ENCODE measurements at places on chromosomes 12 and 14.

- DNase-seq, result no peak
Observed at GRCh38 chr12:48770756-48771155, 18.1 kb downstream of the ADCY6 start.

DNA sequence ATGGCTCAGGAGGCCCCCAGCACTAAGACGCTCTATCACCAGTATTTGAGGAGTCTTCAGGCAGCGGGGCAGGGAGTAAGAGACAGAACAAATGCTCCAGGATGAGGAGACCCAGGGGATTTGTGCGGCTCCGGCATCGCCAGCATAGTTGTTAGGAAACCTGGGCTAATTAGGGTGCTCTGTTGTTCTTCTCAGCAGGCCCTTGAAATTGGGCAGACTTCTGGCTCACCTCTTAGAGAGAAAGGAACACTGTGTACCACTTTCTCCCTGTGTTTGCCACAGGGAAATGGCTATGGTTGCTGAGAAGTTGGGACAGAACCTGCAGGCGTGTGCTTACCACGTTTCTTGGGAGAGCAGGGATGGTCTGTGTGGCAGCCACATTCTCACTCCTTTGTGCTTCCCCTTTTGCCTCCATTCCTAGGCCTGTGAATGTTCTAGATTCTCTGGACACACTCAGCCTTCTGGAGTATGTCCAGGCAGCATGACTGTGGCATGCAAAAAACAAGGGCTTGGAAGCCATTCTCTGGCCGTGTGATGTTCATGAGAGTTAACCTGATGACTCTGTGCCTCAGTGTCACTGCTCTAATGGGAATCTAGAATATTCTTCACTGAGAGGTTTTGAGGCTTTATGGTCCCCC is 109.0 kb downstream of the CHST11 start:
- DNase-seq, result no peak

- DNase-seq, result no peak
Observed at GRCh38 chr12:127619869-127620734, 646.9 kb upstream of the TMEM132C start.

- DNase-seq, result peak; percentile 41
Observed at GRCh38 chr12:118981285-118982211, at the start of gene SRRM4. Gene SRRM4, plus strand, starts transcription at chr12:118981541. Its CDS starts 342 bp downstream, at chr12:118981883.

GRCh38 chr14:100871234-100872186 is 32.0 kb downstream of the RTL1 start:
- DNase-seq, result no peak

DNA sequence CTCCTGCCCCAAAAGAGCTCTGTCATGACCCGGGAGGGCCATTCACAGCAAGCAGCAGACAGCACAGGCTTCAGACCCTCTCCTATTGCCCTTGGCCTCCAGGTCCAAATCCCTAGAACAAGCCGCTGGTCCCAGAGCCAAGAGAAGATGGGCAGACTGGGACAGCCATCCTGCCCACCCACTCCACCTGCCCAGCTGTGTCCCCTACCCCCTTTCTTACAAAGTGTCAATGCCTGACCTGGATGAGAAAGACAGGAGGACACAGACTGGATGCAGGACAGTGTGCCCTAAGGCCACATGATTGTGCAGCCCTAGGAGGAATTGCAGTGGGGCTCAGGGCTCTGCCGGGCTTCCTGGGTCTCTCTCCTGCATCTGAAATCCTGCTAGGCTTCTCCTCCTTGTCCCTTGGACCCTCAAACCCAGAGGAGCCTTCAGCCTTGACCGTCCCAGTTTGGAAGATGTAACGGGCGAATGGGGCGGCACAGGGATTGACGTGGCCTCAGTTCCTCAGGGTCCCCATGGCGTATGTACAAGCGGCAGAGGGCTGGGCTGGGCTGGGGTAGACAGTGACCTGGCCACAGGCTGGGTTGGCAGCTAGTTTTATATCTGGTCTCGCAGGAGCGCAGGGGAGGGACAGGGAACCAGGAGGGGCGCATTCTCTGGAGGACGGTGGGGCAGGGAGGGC is 27.1 kb upstream of the BCDIN3D start:
- DNase-seq, result no peak

- no peak for DNase-seq
Observed at GRCh38 chr12:95759039-95759438, 31.5 kb downstream of the NTN4 start.

DNA sequence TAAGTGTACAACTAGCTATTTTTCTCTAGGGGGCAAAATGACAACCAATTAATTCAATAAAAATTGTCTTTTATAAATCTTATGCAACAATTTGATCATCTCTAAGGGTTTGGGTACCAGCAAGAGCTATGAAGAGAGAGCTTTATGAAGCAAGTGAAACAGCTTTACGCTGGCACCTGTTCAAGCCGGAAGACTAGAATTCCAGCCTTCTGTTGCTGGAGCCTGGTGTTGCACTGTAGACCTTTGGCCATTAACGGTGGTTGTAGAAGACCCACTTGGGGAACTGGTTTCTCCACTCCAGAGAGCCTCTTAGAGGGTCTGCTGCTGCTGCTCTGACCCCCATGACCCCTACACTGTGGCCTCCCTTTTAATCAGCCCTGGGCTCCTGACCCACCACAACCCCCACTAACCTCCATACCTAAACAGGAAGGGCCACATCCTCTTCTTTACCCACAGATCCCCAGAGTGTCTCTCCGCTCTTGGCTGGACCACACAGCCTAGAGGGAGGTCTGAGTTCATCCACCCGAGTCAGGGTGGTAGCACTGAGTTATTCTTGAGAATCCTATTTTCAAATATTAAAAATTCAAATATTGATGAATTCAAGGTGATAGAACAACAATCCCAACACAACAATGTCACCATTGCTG is 54.6 kb upstream of the STON2 start:
- no peak for DNase-seq

- no peak for DNase-seq
Observed at GRCh38 chr14:99035268-99035667, 236.7 kb downstream of the BCL11B start.

- DNase-seq, result no peak
Observed at GRCh38 chr12:89575374-89575773, 49.5 kb upstream of the POC1B start.

DNA sequence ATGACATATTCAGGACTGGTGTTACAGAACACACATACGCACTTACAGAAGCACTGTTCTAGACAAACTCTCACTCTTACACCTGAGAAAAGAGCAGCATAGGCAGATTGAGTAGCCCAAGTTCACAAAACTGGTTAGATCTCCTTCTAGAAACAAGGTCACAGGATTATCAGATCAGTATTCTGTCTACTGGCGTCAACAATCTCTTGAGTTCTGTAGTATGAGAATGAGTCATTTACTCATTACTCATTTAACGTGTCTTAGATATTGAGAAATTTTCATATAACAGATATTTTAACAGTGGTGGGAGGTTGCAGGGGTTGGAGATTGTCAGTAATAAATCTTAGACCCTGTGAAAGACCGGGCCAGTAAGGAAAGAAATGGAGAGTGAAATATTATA is 2.8 kb upstream of the TSPAN8 start:
- no peak for DNase-seq

GRCh38 chr12:2264651-2265232 is 212.0 kb downstream of the CACNA1C start:
- DNase-seq, result no peak

- DNase-seq, result no peak
Observed at GRCh38 chr12:85632390-85632789, 203.8 kb downstream of the RASSF9 start.

- DNase-seq, result no peak
Observed at GRCh38 chr12:59698600-59698999, 102.8 kb downstream of the SLC16A7 start.

DNA sequence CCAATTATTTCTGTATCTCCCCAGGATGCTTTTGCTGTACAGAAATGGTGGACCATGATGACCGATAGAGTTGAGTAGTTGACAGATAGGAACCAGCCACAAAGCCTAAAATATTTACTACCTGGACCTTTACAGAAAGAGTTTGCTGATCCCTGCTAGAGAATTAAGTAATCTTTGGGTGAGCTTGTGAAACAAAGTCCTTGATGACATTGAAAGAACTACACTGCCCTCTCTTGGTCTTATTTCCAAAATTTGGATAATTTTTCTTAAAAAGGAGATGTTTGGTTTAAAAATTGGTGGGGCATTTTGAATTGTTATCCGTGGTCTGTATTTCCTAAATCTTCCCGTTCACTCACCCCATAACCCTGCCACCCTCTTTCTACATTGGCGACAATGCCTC is 13.7 kb upstream of the TCTN1 start:
- DNase-seq, result peak; percentile 70

GRCh38 chr14:25049568-25050268 is at the start of gene STXBP6:
Gene STXBP6, minus strand, starts transcription at chr14:25050147. Its CDS starts 75,329 bp downstream, at chr14:24974818.
- peak; percentile 67 for DNase-seq

DNA sequence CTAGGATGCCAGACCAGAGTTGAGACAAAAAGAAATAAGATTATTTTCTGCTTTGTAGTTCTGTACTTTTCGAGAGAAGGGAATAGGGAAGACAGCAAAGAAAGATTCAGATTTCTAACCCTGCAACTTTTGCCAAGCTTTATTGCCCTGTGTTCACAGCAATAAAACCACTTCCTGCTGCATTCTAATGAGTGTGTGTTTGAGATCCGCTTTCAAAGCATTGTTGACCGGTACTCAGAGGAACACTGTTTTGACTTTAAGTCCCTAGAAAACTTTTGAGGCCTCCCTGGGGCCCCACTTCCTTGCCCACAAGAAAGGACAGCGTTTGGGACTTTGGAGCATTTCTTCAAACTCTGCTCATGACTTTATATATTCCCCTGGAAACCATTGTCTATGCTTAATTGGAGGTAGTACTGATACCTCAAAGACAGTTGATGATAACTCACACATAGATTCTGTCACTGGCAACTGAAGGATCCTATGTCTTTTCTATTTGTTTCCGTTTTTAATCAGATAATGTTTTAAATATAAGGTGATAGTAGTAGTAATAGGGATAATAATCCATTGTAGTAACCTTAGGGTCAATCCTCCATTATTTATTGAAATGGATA is 1.3 kb downstream of the RNASE6 start:
- DNase-seq, result no peak

DNA sequence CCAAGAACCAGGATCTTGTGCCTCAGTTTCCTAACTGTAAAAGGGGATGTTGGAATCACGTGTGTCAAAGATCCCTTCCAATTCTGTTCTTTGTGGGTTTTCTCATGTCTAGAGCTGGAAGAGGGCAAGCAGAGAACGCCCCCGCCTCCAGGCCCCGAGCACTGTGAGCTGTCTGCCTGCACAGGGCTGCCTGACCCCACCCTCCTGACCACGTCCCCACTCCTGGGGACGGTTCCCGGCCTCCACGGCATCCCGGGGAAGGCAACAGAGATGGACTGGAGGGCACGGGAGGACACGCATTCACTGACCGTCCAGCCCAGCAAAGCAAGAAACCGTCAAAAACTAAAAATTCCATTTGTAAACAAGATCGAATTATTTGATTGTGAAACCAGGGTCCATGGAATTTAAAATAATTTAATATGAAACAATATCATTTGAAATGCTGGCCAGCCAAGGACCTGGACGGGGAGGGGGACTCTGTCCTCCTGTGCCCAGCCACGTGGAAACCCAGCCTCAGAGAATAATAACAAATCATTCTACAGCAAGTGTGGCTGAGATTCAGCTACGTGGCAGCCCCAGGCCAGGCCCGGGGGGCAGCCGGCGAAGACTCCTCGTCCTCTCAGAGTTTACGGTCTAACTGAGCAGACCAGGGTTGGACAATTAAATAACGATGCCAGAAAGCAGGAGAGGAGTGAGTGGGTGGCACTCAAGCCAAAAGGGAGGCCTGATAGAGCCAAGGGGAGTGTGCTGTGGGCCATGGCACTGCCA is 87.3 kb upstream of the DIO3 start:
- DNase-seq, result no peak

GRCh38 chr12:132544080-132544397 is 54.1 kb downstream of the FBRSL1 start:
- peak; percentile 45 for DNase-seq

DNA sequence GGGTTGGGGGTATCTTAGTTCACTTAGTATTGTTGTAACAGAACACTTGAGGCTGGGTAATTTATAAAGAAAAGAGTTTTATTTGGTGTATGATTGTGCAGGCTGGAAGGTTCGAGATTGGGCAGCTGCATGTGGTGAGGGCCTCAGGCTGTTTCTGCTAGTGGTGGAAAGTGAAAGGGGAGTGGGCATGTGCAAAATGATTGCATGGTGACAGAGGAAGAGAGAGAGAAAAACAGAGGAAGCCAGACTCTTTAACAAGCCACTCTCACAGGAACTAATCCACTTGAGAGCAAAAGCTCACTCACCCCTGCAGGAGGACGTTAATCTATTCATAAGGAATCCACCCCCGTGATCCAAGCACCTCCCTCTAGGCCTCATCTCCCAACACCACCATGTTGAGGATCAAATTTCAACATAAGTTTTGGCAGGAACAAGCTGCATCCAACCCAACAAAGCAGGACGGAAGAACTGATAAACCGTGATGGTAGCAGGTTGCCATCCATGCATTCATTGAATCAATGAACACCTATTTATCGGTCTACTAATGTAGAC is 165.0 kb upstream of the GZMB start:
- DNase-seq, result peak; percentile 9

DNA sequence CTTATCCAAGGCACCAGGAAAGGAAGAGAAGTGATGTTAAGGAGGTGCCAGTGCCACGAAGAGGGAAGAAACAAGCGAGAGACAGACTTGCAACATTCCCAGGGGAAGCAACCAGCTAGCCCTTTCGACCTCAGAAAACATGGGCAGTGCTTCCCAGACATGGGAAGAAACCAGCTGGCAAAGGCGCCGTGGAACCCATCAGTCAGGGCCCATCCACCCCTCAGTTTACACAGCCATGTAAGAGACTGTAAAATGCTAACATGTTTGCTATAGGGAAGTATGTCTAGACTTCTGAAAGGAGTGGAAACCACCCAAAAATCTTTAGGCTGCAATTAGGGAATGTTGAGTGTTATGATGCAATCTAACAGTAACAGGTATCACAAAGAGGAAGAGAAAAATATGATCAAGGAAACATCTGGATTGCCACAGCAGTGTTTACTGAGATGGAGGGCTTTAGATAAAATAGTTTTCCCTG is 26.3 kb downstream of the ANAPC5 start:
- peak; percentile 91 for DNase-seq

DNA sequence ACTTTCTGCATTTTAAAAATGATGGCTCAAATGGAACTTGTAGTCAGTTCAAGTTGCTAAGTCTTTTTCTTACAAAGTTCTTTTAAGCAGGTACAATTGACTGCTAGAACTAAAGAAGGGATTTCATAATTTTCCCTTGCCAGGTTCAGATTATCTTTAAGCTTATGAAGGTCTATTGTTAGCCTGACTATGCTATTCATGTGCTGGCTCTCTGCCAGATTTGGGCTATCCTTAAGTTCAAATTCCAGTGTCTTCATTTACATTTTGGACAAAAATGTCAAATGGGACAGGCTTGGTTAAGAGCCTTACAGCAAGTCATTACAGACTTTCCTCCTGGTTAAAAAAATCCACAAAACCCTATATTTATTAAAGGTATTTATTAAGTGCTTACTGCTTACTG is 42.3 kb downstream of the INSM2 start:
- no peak for DNase-seq

GRCh38 chr12:116544656-116545055 is 14.5 kb upstream of the MAP1LC3B2 start:
- DNase-seq, result no peak

- DNase-seq, result no peak
Observed at GRCh38 chr12:92503029-92503931, 199.5 kb upstream of the PLEKHG7 start.
